ENCODE measurements at places on chromosomes 5 and 9.

DNA sequence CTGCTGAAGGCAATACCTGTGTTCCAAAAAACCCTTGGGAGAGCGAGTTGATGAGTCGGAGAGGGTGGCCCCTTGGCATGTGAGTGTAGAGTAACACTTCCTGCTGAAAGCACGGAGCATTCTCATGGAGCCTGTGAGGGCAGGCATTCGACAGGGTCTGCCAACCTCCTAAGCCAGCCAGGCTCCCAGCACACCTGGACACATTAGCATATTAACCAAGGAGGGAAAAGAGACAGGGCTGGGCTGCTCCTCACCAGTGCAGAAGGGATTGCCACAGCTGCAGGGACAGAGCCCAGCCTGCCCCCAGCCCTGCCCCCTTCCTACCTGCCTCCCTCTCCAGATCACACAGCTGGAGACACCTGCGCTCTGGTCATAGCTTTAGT, 46.4 kb upstream of the SEMA4D start:
- no peak for DNase-seq

DNA sequence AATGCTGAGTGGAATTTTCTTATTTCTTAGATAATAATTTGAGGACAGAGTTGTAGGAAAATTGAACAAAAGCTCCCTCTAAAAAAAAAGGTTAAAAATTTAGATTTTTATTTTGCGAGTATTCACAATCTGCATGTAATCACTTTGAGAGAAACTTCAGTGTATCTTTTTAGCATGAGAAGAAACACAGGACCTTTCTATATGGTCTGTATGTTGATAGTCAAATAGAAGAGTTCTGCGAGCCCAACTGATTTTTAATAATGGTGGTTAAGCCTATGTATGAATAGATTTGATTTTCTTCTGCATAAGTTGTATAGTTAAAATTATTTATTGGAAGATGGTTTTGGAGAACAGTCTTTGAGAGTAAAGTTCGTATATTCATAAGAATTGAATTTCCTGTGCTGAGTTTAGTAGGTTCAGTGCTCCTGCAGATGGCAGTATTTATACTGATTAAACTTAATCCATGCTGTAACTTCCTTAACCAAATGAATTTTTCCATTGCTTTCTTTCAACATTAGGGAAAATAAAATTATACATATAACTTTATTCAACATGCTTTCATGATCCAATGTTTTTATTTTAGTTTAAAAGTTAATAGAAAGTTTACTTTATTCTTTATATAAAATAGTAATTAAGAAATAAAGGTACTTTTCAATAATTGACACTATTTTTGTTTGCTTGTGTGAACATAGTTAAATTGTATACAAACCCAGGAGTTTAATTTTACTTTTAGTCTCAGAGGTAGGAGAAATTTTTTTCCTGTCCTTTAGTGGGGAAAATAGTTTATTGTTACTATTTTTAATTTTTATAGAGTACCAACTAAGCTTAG, 19.6 kb downstream of the TCERG1 start:
- DNase-seq: peak; percentile 29

DNA sequence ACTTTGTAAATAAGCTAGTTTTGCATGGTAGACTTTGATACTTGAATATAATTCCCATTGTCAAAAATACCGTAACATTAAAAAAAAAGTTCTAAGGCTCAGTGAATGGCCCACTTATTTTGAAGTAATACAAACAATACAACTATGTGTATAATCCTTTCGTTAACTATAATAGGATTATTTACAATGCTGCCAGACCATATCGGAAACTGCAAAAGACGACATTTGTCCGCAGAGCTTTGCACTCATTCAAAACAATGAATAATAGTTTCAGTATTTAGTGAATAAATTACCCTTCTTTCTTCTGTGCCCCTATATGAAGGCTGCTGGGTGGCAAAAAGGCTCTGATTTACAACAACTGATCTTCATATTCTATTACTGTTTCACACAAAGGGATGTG, 121.8 kb downstream of the DROSHA start:
- DNase-seq: no peak

GRCh38 chr5:151130922-151131891, 26.4 kb downstream of the ANXA6 start:
- DNase-seq: no peak

- DNase-seq: peak; percentile 72
These were observed 156.0 kb upstream of the CDKN2B start for GRCh38 chr9:22165144-22165543.

- DNase-seq: peak; percentile 6
These were observed 98.7 kb downstream of the EDIL3 start for GRCh38 chr5:84285641-84286637.

DNA sequence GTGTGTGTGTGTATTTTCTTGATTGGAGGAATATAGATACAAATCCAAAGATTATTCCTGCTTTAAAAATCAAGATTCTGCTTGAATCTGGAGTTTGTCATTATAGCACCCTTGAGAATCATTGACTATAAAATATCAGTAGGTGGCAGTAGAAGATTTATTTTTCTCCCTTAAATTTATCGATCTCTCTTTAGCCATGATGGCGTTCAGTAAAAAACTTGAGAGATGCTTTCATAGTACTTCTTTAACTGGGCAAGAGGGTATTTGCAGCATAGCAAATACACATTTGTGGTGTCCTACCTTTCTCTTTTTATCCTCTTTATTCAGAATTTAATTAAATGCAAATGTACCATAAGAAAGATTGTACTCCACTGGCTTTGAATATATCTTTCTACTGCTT, 307.7 kb downstream of the ADGRV1 start:
- peak; percentile 31 for DNase-seq

GRCh38 chr5:98891591-98891990, 37.2 kb downstream of the CHD1 start:
- no peak for DNase-seq

DNA sequence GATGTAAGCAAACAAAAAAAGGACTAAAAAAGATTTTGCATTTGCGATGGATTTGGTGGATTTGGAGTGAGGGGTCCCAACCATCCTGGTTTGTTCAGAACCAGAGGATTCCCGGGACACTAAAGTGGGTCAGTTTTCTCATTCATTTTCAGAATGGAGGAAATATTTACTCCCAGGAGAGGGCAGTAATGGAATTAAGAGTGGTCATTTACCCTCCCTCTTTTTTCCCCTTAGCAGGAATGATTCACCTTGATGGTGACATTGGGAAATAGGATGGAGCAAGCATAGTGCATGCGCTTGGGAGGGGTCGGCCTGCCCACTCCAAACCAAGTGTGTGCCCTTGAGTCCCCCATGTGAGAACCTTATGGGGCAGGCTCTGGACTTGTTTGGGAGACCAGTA, 164.2 kb upstream of the PUM3 start:
- no peak for DNase-seq

- DNase-seq: no peak
These were observed 10.6 kb downstream of the NIPAL4 start for GRCh38 chr5:157470631-157471030.

DNA sequence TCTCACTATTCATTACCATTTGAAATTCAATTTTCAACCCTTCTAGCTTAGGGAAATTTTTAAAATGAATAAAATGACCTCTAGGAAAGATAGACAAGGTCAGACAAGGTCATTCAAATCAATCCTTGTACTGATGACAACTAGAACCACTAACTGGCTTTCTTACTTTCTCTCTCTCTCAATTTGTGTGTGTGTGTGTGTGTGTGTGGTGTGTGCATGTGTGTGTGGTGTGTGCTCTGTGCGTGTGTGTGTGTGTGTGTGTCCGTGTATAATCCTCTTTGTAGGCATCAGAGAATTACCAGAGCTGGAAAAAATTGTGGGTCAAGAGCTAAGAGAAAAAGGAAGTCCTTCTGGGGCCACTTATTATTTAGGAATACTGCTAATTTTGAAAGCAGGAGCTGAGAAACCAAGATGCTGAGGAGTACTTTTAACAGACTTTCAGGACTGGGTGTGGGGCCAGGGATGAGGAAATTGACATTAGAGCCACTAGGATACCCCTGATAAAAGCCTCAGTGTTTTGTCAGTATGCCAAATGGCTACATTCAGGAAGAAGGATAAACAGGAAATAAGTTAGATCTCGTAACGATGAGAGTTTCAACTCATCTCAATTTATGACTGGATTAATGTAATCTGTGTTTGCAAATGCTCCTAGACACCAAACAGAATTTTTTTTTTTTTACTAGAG, 723.3 kb downstream of the CETN3 start:
- no peak for DNase-seq

DNA sequence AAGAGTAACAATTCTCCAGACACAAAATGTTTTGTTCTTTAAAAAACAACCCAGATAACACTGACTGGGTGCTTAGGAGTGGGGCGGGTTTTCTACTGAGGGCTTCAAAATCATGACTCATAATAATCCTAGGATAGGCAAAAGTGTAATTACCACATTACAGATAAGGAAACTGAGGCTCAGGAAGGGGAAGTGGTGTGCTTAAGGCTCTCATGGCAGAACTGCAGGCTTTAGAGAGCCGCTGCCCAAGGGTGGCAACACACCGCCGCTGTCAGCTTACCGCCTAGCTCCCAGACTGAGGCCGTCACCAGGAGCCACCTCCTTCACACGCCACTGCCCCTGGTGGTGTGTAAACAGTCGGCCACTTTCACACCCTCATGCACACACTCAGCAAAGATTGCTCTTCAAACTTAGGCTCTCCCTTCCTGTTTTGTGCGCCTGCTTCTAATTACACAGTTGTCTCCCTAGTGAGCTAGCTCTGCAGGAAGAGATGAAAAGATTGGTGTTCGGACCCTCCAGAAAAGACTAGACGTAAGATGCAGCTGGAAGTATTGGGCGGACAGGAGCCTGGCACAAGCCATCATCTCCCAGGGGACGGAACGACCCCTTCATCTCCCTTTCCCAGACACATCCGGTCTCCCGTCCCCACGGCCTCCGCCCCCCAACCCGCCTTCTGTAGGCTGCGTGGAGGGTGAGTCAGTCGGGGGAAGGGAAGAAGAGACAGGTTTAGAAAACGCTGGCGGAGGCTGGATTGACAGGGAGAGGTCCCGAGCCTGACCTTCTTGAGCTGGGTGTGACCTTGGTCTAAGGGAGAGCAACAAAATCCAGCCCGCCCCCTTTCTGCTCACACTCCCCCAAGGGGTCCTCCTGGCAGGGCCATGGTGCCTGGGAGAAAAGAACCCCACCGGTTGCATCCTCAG, 162.7 kb downstream of the SYK start:
- DNase-seq: no peak

DNA sequence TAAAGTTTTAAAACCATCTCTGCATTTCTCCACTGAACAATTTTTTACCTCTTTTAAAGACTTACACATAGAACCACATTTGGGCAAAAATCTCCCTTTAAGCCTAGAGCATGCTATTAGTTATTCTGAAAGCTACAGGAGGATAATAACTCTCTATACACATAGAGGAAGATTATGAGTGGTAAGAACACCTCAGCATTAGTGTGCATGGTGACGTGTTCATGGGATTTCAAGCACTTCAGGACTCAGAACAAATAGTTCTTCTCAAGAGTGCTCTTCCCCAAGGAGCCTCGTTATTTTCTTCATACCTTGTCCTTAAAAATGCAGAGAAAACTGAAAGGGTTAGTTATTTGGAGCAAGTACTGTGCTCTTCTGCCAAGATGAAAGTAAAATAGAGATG, 256.9 kb upstream of the TUSC1 start:
- DNase-seq: peak; percentile 1

GRCh38 chr5:143054480-143054941, 284.3 kb downstream of the ARHGAP26 start:
- no peak for DNase-seq

DNA sequence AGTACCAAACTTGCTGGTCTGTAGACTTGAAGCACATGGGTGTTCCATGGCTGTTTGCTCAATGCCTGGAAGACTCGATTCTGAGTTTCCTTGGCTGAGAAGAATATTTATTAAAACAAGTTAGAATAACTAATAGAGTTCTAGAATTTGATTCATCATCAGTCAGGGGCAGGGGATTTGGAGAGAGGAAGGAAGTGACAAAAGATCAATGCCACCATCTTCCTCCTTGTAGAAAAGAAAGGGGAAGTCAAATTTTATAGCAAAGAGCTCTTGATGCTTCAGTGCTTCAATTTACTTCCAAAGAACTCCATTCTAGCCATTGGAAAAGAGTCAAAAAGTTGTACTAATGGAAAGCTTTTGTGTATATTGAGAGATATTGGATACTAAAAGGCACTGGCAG, 236.3 kb downstream of the MCTP1 start:
- no peak for DNase-seq

DNA sequence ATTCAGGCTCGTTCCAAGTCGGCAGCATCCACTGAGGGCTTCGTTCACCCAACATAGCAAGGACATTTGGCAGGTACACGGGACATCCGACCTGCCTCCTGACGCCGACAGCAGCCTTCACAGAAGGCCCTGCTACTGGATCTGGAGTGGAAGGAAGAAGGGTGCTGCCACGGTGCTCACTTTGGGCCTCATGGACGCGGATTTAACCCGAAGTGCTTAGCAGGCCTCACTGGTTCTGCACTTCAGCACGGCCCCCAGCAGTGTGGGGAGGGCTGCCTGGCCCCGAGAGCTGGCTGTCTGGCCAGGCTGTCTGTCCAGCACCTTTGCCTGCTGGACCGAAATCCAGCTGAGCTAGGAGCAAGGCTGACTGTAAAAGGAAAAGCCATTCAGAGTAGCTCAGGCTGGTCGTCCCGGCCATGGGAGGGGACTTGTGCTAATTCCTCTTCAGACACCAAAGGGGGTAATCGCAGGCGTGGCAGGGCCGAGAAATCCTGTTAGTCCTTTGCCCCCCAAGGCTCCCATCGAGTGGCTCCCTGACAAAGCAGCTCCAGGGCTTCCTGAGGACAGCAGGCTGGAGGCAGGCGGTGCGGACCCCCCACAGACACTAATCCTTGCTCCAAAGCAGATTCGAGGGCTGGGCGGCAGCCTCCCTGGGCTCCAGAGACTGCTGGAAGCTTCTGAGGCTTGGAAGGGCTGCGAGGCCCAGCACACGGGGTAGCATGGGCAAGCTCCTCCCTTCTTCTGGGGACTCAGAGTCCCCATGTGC, 11.1 kb upstream of the RXRA start:
- DNase-seq: no peak

- peak; percentile 83 for DNase-seq
These were observed 23.5 kb downstream of the RIGI start for GRCh38 chr9:32502464-32502863.

DNA sequence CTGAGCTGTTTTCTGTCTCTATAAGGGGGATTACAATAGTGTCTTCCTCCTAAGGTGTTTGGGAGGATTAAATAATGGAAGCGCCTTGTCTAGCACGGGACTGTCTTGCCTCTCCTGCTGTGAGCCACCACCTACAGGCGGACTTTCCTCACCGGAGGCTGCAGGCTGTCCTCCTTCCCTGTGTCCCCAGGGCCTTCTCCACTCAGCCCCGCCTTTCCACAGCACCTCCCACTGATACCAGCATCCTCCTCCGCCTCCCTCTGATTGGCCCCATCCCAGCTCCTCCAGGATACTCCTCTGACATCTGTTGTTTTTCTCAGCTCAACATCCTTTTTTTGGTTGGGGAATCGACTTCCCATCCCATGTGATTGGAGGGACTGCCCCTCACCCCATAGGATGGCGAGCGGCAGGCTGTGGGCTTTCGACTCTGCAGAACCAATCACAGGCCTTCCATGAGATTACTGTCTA, 851 bp upstream of the ZDHHC12 start:
- DNase-seq: peak; percentile 92

GRCh38 chr5:59831326-59832010, 62.1 kb downstream of the PDE4D start:
- DNase-seq: no peak
